Activated CD8-positive, alpha-beta memory T cell treated with anti-CD3 and anti-CD28 coated beads for 36 hours (primary cell): ENCODE measurements at places on chromosomes 7 and 10. TPM values are rescaled to one million over a fixed set of nuclear protein-coding genes. Genes with fewer than 3 reads are reported as not detected.

SFTPA1 gene
- total RNA-seq, result not detected

CACNB2 gene
- total RNA-seq, result not detected

FAM221A gene
- 7.1 TPM for total RNA-seq

CNPY4 gene
- total RNA-seq, result 14.5 TPM

SLC35G1 gene
- 5.4 TPM for total RNA-seq

ANXA8 gene
- not detected for total RNA-seq

PIP gene
- total RNA-seq, result not detected

CALCR gene
- total RNA-seq, result not detected

MLXIPL gene
- total RNA-seq, result not detected

CCDC3 gene
- total RNA-seq, result not detected

FRMD4A gene
- total RNA-seq, result 5.2 TPM

PTN gene
- total RNA-seq, result not detected

TAS2R41 gene
- not detected for total RNA-seq

MKI67 gene
- total RNA-seq, result 135 TPM

DNAJC12 gene
- 31.8 TPM for total RNA-seq

GSTO2 gene
- 1.3 TPM for total RNA-seq

OR2A12 gene
- total RNA-seq, result not detected

BUB3 gene
- 270 TPM for total RNA-seq

TMEM270 gene
- total RNA-seq, result not detected

LIPM gene
- not detected for total RNA-seq

AP3M1 gene
- total RNA-seq, result 56.6 TPM

SERPINE1 gene
- 0.19 TPM for total RNA-seq

CRYGN gene
- total RNA-seq, result not detected

OR2A7 gene
- total RNA-seq, result 1.0 TPM

SEC31B gene
- total RNA-seq, result 17.5 TPM

CYP26A1 gene
- total RNA-seq, result not detected

ARHGAP22 gene
- total RNA-seq, result not detected

AVPI1 gene
- total RNA-seq, result 2.5 TPM

MAGI2 gene
- total RNA-seq, result 0.30 TPM

TUBB8 gene
- not detected for total RNA-seq

NDUFA5 gene
- 64.4 TPM for total RNA-seq

PTF1A gene
- not detected for total RNA-seq

HTR5A gene
- not detected for total RNA-seq

SNCG gene
- not detected for total RNA-seq

VAX1 gene
- total RNA-seq, result not detected

NUTM2E gene
- not detected for total RNA-seq

PVRIG gene
- total RNA-seq, result 22.4 TPM

TDRD1 gene
- 0.25 TPM for total RNA-seq

SLIT1 gene
- 0.17 TPM for total RNA-seq

PRR15 gene
- total RNA-seq, result not detected

PLXNA4 gene
- total RNA-seq, result 0.19 TPM

DNAJC1 gene
- 29.4 TPM for total RNA-seq

GPER1 gene
- not detected for total RNA-seq

ZNF488 gene
- total RNA-seq, result 0.38 TPM

CDK1 gene
- 77.5 TPM for total RNA-seq

CALHM1 gene
- total RNA-seq, result not detected

ANXA8L1 gene
- total RNA-seq, result not detected

TFPI2 gene
- total RNA-seq, result not detected
